Fibroblast of the aortic adventitia (primary cell): ENCODE measurements at places on chromosomes 2 and 18. TPM values are rescaled to one million over a fixed set of nuclear protein-coding genes. Genes with fewer than 3 reads are reported as not detected.

Gene B4GALT6
- 1.9 and 6.3 TPM in 2 replicates for total RNA-seq

DNA sequence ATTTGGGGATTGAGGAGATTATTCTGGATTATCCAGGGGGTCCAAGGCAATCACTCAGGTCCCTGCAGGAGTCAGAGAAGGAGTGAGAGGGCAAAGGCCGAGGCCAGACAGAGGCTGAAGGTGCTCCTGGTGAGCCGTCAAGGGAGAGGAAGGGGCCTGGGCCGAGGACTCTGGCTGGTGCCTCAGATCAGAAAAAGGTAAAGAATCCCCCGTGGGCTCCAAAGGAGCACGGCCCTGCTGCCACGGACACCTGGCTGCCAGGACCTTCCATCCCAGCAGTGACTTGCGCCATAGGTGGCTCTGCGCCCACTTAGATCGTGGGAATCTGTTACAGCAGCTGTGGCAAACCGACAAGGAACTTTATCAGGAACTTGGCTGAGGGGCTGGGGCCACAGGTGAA, 374.8 kb upstream of the MYT1L start:
- DNase-seq: no peak

- DNase-seq: no peak
These were observed 17.7 kb upstream of the CNDP1 start for GRCh38 chr18:74516271-74517235.

GRCh38 chr2:195672674-195673073, 15.6 kb downstream of the SLC39A10 start:
- DNase-seq: no peak

- no peak for DNase-seq
These were observed 142.0 kb downstream of the NR4A2 start for GRCh38 chr2:156190517-156190916.

Gene CHN1
- total RNA-seq: 2.3 and 3.3 TPM in 2 replicates

Gene SH3RF3
- total RNA-seq: 2.1 and 8.4 TPM in 2 replicates

Gene VWC2L
- total RNA-seq: not detected in 2 replicates

DNA sequence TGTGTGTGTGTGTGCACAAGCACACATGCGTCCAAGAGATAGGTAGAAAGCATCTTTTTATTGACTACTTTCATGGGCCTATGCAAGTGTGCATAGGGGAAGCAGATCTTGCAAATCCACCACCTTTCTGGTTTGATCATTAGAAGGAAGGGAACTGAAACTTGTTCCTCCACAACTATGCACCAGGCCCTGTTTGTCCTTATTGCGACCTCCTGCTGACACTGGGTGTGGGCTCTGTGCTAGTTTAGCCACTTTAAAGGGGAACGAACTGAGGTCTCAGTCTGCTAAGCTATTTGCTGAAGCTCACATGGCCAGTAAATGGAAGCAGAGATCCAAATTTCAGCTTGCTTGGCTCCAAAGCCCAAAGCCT, 32.1 kb upstream of the INSIG2 start:
- DNase-seq: no peak

DNA sequence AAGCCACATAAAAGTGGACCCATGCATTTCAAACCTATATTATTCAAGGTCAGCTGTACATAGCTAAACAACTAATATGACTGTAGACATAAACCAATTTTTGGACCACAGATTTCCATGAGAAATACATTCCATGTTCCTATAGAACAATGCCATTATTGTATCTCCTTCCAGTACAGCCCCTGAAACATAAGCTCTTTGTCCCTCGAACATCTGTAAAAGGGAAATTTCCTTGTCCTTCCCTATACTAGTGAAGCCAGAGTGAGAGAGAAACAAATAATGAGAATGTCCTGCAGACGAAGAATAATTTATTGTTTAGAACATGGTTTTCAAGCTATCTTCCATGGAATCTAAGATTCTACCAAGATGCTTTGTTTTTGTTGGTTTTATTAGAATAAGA, 75.3 kb downstream of the GORASP2 start:
- no peak for DNase-seq
